ENCODE measurements at places on chromosomes 13 and 19. TPM values are rescaled to one million over a fixed set of nuclear protein-coding genes. Genes with fewer than 3 reads are reported as not detected.

DNA sequence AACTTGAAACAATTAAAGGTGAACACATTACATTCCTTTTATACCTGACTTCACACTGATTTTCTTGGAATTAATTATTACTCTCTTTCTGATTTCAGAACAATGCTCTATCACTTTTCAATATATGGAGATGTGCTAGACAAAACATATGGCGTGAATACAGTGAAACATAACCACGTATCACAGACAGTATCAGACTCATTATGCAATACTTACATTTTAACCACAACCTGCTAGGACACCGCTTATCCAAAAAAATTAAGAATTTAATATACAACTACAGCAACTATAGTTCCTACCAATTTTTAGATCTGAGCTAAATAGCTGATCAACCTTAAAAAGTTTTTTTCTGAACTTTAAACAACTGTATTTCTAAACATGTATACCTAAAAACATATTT, 9.9 kb downstream of the HSPH1 start:
- no peak for DNase-seq

DNA sequence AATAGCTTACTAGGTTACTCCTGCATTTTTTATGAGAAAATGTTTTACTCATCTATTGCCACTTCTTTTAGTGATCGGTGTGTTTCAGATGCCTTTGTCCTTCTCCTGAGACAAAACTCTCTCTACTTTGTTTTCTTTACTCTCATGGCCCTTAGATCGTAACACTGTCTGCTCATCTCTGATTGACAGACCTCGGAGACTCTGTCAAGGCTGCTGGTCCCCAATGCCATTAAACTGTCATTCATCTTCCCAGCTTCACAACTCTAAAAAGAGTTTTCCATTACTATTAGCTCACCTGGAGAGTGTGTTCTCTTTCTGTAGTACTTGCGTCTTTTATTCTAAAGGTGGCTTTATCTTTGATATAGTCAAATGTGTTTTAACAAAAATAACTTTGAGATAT, 765.2 kb downstream of the SLITRK1 start:
- DNase-seq, result no peak

Gene R3HDM4
- 6.4 TPM for total RNA-seq

Gene PCDH9
- total RNA-seq, result 0.62 TPM

Gene ZNF560
- not detected for total RNA-seq

All from MG63 (cell line).